NCI-H460 (cell line): ENCODE measurements at places on chromosomes 7 and 10.
A peak's percentile ranks its signal among the peaks of the same experiment; 100 is the strongest.

GRCh38 chr10:98344589-98345038 is 70.4 kb downstream of the PYROXD2 start:
- DNase-seq: no peak

- peak; percentile 7 for DNase-seq
These were observed 124.4 kb downstream of the PON1 start for GRCh38 chr7:95199779-95200558.

DNA sequence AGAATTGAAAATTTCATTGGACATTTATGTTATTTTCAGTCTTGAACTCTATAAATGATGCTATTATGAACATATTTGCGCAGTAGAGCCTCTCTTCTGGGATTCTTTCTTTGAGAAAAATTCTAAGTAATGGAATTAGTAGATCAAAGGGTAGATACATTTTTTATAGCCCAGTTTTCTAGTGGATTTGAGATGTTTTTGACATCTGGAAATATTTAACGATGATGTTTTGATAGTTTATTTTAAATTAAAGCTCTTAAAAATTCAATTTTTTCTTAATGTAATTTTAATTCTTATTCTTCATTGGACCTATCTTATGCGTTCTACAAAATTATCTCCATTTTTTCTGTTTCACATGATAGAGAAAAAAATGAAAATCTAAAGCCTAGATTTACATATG is 103.0 kb downstream of the ADAM22 start:
- no peak for DNase-seq

GRCh38 chr10:69422676-69423075 is 6.0 kb upstream of the TACR2 start:
- DNase-seq: no peak
